Occipital lobe (tissue), 3 donors: ENCODE measurements at places on chromosomes 2 and 18. TPM values are rescaled to one million over a fixed set of nuclear protein-coding genes. Genes with fewer than 3 reads are reported as not detected.

The SFT2D3 gene
- total RNA-seq: 11.7 TPM

The BUB1 gene
- total RNA-seq: 7.8 TPM

The SLC1A4 gene
- 57.9 TPM for total RNA-seq

DNA sequence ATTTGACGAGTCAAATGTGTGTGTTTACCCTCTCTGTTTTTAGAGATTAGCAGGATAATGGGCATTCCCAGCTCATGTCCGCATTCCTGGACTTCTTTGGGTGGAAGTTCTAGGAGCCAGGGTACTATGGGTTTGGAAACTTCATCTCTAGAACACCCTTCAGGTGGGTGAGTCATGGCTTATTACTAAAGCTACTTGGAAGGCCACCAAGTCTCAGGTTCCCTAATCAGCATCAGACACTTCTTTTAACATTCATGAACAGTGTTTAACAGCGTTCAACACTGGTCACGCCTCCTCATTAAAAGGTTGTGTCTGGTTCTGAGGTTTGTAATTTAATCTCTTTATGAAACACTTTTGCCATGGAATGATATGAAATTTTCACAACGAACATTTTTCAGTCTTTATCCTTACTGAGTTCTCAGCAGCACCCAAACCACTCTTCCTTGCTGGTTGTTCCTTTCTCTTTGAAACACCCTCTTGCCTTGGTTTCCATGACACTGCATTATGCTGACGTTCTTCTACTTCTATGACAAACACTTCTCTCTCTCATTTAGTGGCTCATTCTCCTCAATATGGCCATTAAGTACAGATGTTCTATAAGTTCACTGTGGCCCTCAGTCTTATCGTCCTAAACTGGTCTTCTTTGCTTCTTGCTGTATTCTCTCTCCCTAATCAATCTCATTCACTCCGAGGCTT is 49.3 kb downstream of the MMADHC start:
- no peak for DNase-seq

DNA sequence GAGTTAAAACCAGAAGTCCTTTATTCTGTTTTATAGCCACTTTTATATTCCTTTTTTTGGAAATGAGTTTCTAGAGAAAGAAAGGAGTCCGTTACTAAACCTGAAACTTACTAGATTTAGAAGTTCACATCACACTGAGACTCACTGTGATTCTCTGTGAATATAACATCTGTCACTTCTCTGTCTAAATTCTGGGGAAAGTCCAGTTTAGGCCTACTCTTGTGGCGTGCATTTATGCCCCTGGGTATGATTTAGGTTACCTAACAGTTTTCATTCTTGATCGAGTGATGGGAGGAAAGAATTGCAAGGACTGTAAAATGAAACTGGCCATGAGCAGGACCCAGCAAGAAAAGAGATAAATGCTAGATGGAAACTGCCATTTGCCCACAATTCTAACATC is 449.6 kb downstream of the SPAG16 start:
- no peak for DNase-seq
